ENCODE measurements at places on chromosomes 5 and 9.

GRCh38 chr9:81396528-81396927 is 292.8 kb downstream of the TLE1 start:
- DNase-seq = peak; percentile 55

DNA sequence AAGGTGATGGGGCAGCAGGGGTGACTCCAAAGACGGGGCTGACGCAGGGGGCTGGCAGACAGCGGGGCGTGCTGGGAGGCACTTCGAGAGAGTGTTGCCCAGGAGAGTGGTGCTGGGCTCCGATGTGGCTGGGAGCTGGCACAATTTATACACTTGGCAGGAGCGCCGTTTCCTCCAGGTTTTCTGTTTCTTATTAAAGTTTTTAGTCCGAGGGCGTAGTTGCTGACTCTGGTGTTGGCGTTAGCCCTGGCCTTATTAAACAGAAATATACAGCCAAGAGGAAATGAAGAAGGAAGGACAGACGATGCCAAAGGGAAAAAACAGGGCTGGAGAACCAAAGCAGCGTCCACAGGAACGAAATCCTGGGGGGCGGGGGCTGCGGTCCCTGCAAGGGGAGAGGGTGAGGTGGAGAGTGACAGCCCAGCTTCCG is 139.6 kb upstream of the PHYKPL start:
- no peak for DNase-seq

GRCh38 chr9:96663506-96664120 is 8.5 kb upstream of the PRXL2C start:
- no peak for DNase-seq

DNA sequence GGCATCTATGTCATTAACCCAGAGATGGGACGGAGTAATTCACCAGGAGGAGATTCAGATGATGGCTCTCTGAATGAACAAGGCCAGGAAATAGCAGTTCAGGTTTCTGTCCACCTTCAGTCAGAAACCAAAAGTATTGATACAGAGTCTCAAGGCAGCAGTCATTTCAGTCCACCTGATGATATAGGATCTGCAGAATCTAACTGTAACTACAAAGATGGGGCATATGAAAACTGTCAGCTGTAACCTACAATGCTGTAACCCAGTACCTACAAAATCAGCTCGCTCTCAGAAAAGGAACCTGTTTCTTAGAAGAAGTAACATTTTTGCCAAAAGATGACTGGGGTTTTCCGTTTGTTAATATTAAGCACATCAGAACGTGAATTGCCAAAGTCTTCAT is 14.7 kb downstream of the MFAP3 start:
- DNase-seq = no peak

DNA sequence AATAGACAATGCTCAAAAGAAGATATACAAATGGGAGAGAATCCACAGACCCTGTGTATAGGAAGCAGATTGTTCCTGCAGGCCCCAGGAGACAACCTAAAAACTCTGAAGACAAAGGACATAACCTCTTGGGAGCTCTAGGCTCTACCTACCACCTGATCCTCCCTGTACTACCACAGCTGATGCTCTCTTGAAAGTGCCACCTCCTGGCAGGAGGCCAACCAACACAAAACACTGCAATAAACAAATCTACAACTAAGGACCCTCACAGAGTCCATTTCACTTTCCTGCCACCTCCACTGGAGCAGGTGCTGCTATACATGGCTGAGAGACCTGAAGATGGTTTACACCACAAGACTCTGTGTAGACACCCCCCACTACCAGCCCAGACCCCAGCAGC is 49.0 kb downstream of the STARD4 start:
- DNase-seq = no peak

GRCh38 chr9:94178927-94179326 is 80.2 kb upstream of the ZNF169 start:
- no peak for DNase-seq
